ENCODE measurements at places on chromosomes 6 and 20.

DNA sequence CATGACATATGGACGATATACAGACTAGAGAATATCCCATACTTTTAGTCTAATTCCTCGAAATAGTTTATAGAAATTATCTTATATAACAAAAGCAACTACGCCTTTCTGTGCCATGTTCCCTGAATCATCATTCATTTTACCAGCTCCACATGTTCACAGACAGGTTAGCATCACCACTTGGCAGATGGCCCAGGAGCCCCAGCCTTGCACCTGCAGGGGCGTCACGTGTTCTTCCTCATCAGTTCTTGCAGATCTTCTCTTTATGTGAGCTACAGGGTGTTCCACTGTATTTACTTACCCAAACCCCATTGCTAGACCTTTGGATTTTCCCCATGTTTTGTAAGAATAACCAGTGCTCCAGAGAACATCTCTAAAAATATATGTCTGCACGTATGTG is 12.6 kb upstream of the BNIP5 start:
- DNase-seq = no peak

DNA sequence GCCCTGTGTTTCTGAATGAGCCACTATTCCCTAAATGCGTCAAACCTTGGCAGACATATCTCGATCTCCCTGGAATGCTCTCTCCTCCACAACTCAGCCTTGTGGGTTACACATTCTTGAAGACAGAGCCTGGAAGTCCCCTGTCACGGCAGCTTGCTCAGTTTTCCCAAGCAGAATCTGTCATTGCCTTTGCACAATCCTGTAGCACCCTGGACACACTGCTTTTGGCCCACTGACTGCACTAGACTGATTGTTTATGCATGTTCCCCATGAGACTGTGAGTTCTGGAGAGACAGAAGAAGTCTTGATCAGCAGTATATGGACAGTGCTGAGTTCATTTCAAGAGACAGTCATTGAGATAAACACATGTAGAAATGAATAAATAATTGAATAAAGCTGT is 406.7 kb downstream of the CD83 start:
- no peak for DNase-seq

- DNase-seq = no peak
These were observed 268.9 kb downstream of the CDH4 start for GRCh38 chr20:61520893-61521460.

DNA sequence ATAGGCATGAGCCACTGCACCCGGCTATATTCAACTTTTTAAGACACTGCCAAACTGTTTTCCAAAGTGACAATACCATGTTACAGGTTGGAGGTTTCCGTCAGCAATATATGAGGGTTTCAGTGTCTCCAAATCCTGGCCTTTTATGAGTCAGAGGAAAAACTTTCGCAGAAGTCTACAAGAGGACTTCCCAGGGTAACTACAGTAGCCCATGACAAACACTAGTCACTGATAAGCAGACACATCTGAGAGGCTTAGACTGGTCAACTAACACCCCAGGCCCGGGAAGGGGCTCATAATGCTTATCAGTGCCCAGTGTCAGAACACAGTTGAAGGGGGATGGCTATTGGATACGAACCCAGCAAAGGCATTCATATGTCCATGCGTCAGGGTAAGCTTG is 85.4 kb downstream of the SOX4 start:
- no peak for DNase-seq

- no peak for DNase-seq
These were observed 10.6 kb downstream of the PYGB start for GRCh38 chr20:25258476-25258805.

GRCh38 chr6:121540210-121540609 is 104.8 kb downstream of the GJA1 start:
- DNase-seq = no peak

DNA sequence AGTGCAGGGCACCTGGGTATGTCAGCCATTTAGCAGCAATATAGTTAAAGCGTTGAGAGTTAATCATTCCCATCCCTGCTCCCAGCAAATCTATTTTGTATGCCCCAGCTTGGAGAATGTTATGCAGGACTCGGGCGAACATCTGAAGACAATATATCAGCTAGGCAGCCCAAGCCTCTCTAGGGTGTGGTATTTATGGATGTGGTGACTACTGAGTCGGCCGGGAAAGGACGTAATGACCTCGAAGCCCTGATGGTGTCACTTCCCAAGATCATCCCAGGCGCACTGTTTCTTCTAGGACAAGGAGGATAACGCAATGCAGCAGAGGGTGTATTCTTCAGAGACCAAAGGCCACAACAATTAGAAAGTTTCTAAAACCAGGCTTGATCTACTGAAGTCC is 63.6 kb upstream of the FAM184A start:
- DNase-seq = no peak

DNA sequence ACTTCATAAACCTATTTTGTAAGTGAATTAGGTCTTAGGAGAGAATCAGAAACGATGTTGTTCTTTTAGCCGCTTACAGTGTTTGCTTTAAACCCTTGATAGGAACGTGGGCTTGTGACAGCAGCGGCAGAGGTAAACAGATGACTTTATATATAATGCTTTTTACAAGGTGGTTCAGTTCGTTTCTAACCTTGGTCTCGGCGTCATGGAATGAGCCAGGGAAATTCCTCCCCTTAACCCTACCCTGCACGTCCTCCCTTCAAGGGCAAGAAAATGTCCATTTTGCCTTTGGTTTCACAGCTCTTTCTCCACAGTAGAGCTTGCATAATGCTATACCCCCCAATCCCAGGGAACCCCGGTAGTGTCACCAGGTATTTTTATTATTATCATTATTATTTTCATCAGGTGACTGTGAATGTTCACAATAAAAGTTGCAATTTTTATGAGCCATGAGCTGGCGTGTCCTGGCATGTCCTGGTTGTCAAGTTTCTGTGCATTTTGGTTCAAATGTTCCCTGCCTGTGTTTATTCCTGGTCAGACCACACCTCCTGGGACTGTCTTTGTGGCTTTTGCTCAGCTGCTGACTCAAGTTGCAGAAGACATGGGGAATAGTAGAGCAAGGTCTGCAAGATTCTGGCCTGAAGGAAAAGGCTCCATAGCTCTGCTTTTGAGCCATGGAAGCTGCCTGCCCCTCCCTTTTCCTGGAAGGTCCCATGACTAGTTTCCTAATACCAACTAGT is 112.8 kb upstream of the BMP2 start:
- DNase-seq = no peak

DNA sequence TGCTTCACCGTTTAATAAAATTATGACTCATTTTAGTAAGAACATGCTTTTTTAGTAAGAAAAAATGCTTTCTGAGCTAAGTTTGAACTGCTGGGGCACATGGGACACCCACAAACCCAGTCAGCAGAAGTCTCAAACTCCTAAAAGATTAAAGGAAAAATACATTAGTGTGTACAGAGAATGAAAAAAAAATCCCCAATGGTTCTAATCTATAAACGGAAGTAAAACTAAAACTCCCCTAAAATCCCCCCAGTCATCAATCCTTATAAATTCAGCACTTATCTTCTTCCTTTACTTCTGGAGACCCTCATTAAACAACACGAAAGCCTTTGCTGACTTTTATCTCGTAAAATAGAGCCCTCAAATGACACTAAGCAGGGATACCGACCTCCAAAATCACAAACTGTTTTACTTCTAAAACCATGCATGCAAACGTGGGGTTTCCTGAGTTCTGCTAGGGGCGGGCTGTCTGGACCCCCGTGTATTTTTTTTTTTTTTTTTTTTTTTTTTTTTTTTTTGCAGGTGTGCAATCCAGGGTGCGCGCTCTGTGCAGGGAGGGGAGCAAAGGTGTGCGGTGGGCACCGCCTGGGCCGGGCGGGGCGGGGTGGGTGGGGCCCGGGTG is 1.1 kb upstream of the MYB start:
- no peak for DNase-seq

DNA sequence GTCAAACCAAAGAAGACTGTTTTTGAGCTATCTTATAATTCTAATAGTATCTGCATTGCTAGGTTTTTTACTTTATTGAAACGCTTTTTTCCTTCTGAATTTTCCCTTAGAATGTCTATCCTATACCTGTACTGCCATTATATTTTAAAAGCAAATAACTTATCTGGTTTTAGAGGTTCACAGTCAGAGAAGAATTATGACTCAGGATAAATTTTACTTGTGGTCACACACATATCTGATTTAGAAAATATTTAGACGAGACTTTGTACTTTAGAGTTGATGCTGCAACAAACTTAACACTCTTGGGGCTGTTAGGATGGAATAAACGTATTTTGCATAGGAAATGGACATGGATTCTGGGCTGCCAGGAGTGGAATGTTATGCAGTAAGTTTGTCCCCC is 33.0 kb downstream of the LMBRD1 start:
- no peak for DNase-seq

GRCh38 chr6:157494132-157494710 is 113.2 kb downstream of the ZDHHC14 start:
- no peak for DNase-seq

GRCh38 chr6:33440649-33441309 is 13.6 kb upstream of the ZBTB9 start:
- DNase-seq = no peak

- no peak for DNase-seq
These were observed 88.2 kb downstream of the FOXF2 start for GRCh38 chr6:1477432-1478090.

DNA sequence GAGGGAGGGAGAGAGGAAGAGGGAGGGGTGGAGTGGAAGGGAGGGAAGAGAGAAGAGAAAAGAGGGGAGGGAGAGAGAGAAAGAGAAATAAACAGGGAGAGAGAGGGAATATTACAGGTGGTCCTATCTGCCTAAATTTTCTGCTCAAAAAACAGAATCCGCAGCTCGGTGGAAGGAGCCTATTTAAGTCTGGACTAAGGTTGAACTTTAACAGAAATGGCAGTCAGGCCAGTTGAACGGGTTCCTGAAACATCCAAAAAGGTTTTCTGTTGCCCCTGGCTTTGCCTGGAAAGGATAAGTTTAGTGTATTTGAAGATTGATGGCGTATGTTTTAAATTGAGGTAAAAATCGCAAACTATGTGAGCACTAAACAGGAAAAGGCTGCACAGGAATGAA is 2.2 kb downstream of the TFAP2B start:
- no peak for DNase-seq

- no peak for DNase-seq
These were observed 129.2 kb downstream of the TENT5A start for GRCh38 chr6:81623106-81623759.

GRCh38 chr20:56411759-56412472 is at the start of gene CASS4:
Gene CASS4 (plus strand): TSS chr20:56412260. CDS start chr20:56412459, 199 bp downstream.
- no peak for DNase-seq

DNA sequence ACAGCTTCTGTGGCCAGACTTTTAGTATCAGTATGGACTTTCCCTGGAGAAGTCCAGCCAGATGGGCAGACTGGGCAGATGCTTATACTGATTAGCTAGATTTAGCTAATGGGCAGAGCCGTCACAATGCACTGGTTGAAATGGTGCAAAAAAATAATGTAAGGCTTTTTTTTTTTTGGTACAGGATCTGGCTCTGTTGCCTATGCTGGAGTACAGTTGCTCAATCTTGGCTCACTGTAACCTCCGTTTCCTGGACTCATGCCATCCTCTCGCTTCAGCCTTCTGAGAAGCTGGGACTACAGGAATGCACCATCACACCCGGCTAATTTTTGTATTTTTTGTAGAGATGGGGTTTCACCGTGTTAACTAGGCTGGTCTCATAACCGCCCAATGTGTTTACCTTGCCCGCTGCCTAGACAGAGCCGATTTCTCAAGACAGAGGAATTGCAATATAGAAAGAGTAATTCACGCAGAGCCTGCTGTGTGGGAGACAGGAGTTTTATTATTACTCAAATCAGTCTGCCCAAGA is 16.4 kb upstream of the KIFC1 start:
- DNase-seq = no peak

- DNase-seq = no peak
These were observed 77.9 kb downstream of the TNFAIP3 start for GRCh38 chr6:137944793-137945498.

- no peak for DNase-seq
These were observed 144.4 kb upstream of the PDE10A start for GRCh38 chr6:165807249-165807960.

GRCh38 chr20:63333241-63333836 is 27.8 kb downstream of the CHRNA4 start:
- DNase-seq = no peak
